ENCODE measurements at places on chromosomes 2 and 18.

- DNase-seq, result no peak
Measured at GRCh38 chr2:132632000-132632649, 37.9 kb downstream of the LYPD1 start.

- DNase-seq, result no peak
Measured at GRCh38 chr18:74497778-74498177, 1.6 kb downstream of the CNDP2 start.

DNA sequence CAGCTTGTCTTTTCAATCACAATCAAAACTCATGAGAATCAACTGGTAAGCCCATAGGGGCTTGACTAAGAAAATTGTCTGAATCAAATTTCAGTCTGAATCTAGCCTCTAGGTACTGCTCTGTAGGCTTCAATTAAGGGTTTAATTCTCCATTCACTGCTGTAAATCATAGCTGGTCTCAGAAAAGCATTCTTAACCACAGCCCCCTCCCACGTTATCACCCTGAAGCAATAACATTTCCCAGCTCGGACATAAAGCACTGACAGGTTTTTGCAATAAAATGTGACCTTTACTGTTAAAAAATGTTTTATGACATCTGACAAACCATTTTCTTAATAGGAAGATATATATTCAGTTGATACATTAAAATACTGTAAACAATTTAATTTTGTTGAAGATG, 55.0 kb downstream of the LRP1B start:
- no peak for DNase-seq

DNA sequence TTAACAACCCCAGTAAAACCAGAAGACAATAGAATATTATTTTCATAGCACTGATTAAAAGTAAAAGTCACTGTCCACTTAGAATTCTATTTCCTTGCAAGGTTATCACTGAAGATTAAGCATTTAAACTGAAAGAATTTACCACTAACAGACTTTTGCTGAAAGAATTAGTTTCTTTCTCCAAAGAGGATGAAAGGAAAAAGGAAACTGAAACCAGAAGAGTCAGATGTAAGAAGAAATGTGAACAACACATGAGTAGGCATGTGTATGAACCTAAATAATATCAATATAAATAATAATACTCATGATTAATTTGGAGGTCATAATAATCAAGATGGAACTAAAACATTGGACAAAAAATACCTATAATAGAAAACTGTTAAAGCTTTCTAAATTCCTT, 82.4 kb upstream of the KLHL29 start:
- no peak for DNase-seq

DNA sequence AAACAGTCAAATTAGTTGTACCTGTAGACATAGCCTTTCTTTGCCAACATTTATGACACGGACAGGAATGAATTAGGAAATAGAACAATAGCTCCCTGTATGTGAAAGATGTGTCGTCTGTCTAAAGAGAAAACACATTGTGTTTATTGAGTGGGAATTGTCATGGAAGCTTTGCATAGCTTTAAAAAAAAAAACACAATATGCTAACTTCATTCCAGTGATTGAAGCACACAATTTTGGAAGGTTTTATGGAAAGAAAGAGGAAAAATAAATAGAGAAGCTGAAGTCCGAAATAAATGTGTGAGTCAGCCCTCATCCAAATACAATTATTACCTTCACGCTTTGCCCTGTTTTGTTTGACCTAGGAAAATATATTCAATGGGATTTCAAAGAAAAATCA, 1095.7 kb downstream of the TSN start:
- no peak for DNase-seq
